Adipocyte (in vitro differentiated cells): ENCODE measurements at places on chromosomes 16 and 17.
A peak's percentile ranks its signal among the peaks of the same experiment; 100 is the strongest.

DNA sequence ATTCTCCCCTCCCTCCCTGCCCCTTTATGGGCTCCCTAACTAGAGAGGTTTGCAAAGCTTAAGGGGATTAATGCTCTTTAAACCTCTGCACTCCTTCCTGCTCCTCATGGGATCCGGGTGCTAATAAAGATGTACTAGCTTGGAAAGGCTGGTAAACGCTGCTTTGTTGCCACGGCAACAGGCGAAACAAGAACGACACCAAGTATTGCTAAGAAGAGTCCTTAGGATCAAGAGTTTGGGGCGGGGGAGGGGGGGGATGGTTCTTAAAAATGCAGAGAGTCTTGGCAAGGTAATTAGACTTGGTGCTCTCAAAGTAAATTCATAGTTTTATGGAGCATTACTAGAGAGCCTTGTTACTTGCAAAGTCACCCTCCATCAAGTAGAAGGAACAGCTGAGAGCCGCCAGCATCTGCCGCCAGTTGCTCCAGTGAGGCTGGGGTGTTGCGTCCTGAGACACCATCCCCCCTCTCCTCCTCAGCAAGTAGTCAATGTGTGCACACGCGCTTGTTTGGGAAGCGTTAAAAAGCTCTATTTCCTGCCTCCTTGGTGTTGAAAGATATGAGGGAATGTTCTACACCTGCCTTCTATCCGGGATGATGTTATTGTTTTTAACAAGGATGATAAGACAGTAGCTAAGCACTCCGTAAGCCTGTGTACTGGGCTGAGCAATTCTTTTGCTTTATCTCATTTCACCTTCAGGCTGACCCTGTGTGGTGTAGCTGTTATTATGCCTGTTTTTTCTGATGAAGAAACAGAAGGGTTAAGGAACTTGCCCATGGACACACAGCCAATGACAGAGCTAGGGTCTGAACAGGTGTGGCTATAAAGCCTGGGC lies 190.9 kb downstream of the CCDC182 start:
- DNase-seq = no peak

DNA sequence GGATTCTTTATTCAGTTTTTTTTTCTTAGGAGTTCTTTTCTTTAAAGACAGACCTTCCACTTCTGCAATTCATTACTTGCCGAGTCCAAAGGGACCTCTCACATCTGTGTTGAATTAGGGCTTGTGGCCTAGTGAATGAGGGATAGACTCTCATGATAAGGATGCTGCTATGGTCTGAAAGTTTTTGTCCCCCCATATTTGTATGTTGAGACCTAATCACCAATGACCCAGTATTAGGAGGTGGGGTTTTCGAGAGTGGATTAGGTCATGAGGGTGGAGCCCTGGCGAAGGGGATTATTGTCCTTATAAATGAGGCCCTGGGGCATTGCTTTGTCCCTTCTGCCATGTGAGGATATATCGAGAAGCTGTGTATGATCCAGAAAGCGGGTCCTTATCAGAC lies 9.5 kb downstream of the KRT12 start:
- peak; percentile 77 for DNase-seq

- DNase-seq = peak; percentile 73
Measured at GRCh38 chr17:31156326-31156725, 61.5 kb downstream of the NF1 start.

- DNase-seq = no peak
Measured at GRCh38 chr17:43750153-43750552, 8.4 kb downstream of the SOST start.

DNA sequence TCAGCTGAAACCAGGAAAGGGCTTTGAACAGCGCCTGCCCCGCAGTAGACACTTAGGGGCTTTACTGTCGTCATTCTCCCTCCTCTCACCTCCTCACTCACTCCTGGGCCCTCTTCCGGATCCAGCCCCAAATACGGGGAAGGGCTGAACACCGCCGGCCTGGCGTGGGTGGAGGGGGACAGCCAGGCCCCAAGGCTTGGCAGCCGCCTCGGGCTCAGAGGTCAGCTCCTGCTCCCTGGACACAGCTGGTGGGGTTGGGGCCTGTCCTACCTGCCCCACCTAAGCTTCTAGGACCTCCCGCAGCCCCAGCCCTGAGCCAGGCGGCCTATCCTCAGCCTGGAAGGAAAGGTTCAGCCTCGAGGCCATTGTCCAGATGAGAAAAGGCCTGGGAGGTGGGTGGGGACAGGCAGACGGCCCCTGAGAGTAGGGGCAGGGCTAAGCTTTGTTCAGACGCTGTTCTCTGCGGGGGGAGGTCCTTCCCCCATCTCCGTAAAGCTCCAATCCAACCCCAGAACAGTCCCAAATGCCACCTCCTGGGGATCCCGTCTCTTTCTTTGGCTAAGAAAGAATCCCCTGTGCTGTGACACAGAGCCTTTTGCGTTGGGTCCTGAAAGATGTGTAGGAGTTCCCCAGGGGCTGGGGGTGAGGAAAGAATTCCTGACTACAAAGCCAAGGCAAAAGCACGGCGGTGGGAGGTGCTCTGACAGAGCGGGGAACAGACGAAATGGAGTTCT lies 881 bp upstream of the LLGL1 start:
- peak; percentile 32 for DNase-seq

DNA sequence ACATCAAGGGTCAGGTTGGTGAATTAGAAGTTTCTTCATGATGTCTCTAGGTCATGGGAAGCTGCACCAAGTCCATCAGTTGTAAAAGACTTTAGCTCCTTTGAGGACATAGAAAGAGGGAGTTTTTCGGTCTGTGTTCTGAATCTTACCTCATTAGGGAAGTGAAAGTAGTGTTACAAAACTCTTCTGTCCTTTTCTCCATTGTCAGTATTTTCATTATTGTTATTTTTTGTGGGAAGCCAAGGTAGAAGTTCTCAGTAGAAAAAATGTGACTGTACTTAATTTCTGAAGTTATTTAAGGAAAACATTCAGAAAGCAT lies 24.2 kb downstream of the MAP3K3 start:
- DNase-seq = no peak

GRCh38 chr17:48483471-48484131 lies 47.2 kb downstream of the HOXB1 start:
- DNase-seq = peak; percentile 77

DNA sequence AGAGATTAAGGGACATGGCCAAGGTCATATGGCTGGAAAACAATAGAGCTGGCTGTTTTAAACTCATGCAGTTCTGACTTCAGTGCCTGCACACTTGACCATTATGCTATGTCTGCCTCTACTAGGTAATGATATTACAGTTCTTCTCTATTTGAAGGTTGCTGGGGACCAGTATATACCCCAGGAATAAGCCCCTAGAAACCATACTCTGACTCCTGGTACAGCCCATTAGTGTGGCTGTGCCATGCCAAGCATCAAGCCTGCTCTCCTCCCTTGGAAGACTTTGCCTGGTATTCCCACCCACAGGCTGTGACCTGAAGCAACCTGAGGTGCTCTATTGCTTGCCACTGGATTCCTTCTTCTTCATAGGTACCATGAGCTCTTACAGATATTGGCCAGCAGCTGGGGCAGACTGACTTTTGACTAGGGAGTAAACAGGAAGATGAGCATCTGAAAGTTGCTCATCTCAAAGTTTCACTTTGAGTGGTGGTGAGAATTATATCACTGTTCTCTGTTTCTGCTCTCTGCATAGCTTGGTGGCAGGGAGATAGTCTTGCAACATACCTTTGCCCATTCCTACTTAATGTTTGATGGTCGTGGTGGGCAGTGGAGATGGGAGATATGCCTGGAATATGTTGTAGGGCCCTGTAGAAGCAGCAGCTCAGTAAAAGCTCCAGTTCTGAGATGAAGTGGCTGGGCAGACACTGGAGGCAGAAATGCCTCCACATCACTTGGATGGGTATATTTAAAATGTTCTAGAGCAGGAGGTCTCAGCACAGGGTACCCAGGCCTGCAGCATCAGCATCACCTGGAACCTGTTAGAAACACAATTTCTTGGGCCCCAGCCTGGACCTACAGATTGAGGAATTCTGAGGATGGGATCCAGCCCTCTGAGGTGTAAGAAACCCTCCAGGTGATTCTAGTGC lies 274.7 kb downstream of the HS3ST4 start:
- DNase-seq = no peak

- no peak for DNase-seq
Measured at GRCh38 chr17:64537488-64537887, 30.7 kb downstream of the CEP95 start.
